ENCODE measurements at places on chromosomes 1 and 21.

GRCh38 chr1:210293171-210293607, 35.5 kb upstream of the HHAT start:
- no peak for DNase-seq

DNA sequence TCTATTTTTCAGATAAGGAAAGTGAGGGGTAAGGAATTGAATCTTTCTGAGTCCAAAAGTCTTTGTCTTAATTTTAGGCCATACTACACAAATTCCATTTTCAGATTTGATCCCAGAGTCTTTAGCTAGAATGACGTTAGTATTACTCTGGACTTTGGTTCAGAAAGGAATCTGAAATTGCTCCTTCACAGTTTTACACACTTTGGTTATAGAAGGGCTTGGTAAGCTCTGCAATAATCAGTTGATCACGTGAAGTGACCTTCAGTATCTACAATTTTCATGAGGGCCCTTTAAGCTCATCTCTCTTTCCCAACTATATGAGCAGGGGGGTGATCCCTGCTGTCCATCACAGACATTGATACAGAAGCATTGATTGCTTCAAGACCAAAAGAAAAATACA, 103.4 kb upstream of the ESRRG start:
- no peak for DNase-seq

DNA sequence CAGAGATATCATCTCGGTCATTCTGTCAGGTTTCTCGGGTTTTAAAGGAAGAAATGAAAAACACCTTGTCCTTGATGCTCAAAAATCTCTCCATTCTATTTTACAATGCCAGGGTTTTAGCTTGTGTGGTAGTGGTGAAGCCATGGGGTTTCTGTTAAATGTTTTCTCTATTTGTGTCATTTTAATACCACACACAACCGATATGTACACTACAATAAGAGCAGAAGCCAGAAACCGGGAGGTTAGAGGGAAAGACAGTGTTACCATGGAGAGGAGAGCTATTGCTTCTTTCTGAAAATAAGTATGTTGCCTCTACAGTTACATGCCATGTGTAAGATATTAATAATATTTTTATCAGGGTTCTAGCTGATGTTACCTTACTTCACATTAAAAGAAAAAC, 2.8 kb downstream of the SLC35D1 start:
- DNase-seq: no peak

- no peak for DNase-seq
These were observed 146.6 kb upstream of the WNT4 start for GRCh38 chr1:22289307-22289995.

GRCh38 chr1:97042551-97042950, 321.0 kb downstream of the PTBP2 start:
- DNase-seq: no peak

DNA sequence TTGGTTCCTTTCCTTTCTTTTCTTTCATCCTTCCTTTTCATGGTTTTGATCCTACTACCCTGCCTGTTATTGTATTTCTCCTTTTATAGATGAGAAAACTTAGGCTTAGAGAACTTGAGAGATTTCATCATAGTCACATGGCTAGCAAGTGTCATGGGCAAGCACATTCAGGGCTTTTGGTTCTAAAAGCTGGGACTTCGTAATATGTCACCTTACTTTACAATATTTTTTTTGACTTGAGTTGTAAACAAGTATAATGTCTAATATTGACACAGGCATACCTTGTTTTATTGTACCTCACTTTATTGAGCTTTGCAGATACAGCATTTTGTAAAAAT, 70.7 kb downstream of the MTR start:
- no peak for DNase-seq

DNA sequence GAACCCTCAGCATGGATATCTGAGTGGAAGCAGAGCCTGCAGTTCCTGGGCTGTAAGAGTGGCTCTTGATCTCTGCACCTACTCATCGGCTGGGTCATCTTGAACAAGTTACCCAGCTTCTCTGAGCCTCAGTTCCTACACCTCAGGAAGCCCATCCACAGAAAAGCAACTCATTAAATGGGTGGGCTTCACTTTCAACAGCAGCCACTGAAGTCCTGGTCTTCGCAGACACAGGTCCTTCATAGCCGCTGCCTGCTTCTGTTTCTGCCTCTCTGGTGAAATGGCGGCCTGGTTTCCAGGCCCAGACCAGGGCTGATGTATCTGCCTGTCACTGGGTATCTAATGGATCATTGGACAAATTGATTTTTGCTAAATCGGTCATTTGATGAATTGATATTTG, 571.4 kb downstream of the PTPRU start:
- DNase-seq: no peak

DNA sequence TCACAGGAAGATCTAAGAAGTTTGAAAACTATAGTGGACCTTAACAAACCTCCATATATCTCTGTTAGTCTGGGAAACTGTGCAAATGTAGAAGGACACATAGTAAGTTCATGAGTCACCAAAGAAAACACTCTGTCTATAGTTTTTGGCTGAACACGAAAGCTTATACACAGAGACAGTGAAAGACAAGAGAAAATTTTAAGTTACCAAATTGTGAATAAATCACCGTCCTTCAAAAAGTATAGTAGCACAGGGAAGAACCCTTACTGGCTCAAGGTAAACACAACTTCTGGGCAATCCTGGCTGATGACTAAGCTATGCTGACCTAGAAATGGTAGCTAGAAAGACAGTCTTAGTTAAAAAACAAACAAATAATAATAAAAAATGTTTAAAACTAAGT, 1057.9 kb downstream of the AMY1C start:
- no peak for DNase-seq

- no peak for DNase-seq
These were observed at the start of gene MIXL1 for GRCh38 chr1:226223157-226223785. TSS of gene MIXL1 (plus strand) at chr1:226223664. CDS start at chr1:226223682, 18 bp downstream.

DNA sequence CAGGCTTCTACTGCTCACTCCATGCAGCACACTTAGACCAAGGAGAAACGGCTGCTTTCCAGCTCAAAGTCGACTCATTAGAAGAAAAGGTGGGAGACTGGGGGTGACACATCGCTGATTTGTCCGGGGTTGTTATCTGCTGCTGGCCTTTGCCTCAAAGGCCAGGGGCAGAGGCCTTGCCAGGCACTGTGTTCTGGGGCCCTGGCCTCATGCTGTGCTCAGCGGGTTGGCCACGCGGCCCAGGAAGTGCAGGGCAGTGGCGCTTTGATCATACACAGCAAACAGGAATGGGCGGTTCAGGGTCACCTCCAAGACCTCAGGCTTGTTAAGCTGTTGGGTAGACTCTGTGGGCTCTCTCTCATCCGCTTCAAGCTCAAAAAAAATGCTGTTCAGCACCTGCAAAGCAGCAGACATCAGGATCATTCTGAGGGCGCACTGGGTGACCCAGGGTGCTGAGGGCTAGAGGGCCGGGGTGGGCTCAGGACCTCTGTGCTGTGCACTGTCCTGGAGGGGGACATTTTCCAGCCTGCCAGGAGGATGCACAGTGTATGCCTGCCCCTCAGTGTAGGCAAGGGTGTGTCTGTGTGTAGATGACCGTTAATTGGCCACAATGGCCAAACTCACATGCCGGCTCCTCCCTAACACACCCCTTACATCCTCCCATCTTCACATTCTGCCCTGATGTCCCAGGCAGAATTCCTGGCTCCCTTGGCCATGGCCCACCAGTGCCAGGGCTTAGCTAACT, 10.8 kb downstream of the AGT start:
- no peak for DNase-seq

DNA sequence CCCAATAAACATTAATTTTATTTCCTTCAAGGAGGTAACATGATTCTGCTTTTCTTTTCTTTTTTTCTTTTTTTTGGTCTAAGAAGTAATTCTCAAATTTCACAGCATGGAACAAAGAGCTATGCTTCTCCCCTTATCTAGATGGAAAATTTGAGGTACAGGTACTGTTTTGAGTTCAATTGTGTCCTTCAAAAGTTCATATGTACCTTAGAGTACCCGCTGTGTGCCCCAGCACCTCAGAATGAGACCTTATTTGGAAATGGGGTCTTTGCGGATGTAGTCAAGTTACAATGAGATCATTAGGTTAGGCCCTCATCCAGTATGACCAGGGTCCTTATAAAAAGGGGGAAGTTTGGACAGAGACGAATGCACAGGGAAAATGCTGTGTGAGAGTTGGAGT, 22.0 kb downstream of the ELAPOR1 start:
- no peak for DNase-seq

All from NCI-H1417 treated with DMSO at 0.1 percent for 48 hours (cell line).